Stimulated activated CD8-positive, alpha-beta memory T cell treated with anti-CD3 and anti-CD28 coated beads, Interleukin-4, amount 100 ng/mL, for 1 hour (primary cell): ENCODE measurements at places on chromosomes 4 and X.

DNA sequence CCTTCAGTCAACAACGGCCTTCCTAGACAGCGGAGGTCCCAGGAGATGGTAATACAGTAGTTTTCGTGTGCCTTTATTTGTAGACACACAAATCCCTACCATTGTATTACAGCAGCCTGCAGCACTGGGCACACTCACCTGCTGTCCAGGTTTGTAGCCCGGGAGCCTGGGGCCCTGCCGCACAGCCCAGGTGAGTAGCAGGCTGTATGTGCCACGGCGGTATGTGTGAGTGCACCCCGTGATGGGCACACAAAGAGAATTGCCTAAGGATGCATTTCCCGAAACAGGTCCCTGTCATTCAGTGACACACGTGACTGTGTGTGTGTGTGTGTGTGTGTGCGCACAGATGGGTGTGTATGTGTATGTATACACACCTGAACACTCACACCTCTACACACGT is 8.1 kb upstream of the SLC25A6 start:
- no peak for DNase-seq

DNA sequence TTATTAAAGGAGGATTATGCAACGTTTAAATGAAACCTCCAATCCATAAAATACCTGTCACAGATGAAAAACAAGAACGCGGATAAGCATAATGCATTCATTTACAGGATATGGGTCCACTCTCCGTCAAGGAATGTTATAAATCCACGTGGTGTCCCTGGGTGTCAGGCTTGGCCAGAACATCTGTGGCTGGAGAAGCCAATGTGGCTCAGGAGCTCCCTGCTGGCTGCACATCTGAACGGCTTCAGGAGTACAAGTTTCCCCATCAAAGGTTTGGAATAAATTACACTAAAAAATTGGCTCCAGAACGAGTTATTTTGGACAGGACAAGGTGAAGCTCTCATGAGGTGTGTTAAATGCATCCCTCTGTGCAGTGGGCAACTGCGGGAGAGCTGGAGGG is 87.8 kb upstream of the LEF1 start:
- no peak for DNase-seq

- DNase-seq, result no peak
Measured at GRCh38 chr4:10182446-10183424, 66.1 kb upstream of the WDR1 start.

GRCh38 chr4:3060946-3061345 is 13.4 kb downstream of the HTT-AS start:
- DNase-seq, result no peak

GRCh38 chr4:83082777-83083176 is 31.8 kb downstream of the PLAC8 start:
- no peak for DNase-seq

DNA sequence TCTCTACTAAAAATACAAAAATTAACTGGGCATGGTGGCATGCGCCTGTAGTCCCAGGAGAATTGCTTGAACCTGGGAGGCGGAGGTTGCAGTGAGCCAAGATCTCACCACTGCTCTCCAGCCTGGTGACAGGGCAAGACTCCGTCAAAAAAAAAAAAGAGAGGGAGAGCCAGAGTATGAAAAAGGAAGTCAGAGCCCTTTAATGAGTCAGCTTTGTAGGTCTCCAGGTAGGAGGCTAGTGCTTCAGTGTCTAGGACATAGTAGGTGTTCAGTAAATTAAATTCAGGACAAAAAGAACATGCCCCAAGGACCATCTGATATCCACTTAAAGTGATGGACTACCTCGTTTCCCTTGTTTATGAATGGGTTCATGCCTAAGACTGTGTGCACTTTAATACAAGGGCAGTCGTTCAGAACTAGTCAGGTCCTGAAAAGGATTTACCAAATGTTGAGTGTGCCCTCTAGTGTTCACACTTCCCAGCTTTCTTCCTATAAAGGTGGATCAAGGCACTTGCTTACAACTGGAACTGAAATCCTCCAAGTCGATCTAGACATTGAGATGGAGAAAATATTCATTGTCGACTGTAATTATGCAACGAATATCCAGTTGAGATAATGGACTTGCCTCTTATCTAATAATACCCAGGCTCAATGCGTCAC is 29.0 kb downstream of the F9 start:
- DNase-seq, result no peak

GRCh38 chr4:36313301-36313700 is 31.9 kb downstream of the DTHD1 start:
- no peak for DNase-seq

DNA sequence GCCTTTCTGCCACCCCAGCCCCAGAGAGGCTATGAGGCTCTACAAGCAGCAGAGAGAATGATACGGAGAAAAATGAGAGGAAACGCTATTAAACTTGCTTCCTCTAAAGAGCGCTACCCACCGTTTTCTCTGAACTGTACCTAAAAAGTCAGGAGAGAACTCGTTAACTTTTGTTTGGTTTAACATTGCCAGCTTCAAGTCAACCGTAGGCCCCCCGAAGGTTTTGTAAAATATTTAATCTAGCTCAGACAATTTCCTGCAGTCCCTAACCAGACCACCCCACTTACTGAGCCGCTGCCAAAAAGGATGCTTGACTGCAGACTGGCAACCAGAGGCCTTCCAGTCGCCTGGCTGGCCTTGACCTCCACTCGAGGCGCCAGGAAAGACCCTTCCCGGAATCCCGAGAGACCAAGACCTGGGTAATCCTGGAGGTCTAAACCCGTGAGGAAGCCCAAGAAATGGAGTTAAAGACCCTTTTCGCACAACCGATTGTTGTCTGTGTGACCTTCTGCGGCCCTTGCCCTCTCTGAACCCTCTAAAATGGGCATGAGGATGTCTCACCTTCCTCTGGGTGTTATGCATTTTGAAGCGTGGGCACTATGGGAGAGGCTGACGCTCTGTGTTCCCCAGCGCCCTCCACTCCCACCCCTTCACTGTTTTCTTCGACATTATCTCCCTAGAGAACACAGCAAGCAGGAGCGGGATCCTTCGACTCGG is 86.3 kb downstream of the BCOR start:
- no peak for DNase-seq

DNA sequence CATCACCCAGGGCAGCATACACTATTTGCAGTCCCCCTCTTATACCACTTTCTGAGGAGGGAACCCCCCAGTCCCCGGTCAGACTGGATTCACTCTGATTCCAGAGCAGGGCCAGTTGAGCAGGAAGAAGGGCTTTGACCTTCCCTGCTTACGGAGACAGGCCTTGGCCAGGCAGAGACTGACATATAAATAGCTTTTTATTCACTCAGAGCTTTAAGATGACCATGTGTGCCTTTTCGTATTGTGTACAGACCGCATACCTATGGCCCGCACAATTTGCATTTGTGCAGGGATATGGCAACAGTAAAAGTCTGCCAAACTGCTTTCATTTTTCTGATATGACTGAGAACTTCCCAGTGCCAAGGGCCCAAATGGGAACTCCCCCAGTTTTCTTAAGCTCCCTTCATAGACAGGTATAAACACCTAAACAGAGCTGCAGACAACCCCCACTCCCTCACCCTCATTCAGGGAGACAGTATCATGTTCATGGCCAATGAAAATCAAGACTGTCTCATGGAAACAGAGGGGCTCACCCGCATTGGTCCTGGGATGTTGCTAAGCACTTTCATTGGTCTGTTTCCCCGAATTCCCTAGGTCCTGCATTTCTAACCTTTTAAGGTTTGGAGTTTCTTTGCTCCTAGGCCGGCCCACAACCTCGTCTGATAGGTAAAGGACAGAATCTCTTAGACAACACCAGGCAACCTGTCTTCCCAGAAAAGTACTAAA is 86.0 kb downstream of the RTL5 start:
- DNase-seq, result no peak

DNA sequence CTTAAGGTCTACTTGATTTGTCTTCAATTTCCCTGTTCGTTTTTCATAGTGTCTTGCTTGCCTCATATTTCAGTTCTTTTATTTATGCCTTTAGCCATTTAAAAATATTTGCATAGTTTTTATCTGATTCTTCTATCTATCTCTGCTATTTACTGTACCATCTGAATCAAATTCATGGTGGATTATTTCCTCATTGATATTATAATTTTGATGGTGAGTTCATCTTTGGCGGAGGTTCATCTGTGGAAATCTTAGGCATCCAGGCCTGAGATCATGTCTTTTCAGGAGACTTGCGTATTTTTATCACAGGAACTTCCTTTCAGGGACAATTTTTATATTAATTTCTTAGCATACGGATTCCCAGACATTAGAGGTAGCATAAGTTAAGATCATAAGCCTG is 275.2 kb downstream of the STPG2 start:
- no peak for DNase-seq

- DNase-seq, result no peak
Measured at GRCh38 chrX:154470434-154470833, 8.6 kb downstream of the LAGE3 start.

DNA sequence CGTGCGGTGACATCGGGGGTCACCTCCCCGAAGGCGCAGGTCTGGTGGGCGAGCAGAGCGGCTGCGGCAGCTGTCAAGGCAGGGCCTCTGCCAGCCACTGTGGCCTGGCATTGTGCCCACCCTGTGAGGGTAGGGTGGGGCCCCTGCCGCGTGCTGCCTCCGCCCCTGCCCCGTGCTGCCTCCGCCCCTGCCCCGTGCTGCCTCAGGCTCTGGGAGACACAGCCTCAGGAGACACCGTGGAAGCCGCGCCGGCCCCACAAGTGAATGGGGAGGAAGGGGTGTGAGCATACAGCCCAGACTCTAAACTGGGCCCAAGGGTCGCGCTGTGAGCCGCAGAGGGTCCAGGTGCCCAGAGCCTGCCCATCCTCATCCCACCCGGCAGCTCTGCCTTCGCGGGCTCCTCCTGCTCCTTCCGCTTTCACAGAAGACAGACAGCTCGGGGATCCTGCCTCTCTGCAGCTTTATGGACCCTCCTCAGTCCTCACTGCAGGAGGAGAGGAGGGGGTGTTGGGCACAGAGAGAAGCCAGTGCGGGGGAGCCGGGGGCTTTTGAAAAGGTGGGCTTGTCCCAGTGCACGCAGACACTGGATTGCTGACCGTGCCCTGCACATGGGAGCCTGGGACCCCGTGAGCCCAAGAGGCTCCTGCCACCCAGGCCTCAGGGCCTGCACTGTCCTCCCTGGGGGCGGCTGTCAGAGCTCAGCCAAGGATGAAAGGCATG is 27.4 kb downstream of the PCGF3 start:
- no peak for DNase-seq

- DNase-seq, result no peak
Measured at GRCh38 chr4:152540293-152540674, 4.4 kb upstream of the FBXW7 start.

DNA sequence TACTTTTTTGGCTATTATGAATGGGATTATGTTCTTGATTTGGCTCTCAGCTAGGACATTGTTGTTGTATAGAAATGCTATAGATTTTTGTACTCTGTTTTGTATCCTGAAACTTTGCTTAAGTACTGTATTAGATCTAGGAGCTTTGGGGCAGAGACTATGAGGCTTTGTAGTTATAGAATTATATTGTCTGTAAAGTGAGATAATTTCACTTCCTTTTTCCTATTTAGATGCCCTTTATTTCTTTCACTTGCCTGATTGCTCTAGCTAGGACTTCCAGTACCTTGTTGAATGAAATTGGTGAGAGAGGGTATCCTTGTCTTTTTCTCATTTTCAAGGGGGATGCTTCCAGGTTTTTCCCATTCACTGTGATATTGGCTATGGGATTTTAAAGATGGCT is 28.1 kb downstream of the ADAM29 start:
- DNase-seq, result no peak

- no peak for DNase-seq
Measured at GRCh38 chrX:135200297-135200696, 29.1 kb upstream of the CT55 start.

DNA sequence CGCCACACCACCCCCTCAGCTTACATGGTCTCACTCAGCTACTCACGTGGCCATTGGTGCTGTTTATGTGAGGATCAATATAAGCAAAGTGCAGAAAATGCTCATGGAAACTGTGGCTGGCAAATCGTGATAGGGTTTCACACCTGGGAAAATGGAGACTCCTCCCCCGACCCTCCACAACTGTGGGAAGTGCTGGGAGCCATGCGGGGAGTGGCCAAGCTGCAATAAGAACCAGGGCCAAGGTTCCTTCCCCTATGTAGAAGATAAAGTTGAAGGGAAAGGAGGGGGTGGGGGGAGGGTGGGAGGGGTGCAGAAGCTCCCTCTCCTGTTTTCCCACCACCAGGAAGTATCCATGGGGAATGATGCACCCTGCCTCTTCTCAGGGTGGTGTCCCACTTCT is 145.5 kb upstream of the MAMLD1 start:
- no peak for DNase-seq

DNA sequence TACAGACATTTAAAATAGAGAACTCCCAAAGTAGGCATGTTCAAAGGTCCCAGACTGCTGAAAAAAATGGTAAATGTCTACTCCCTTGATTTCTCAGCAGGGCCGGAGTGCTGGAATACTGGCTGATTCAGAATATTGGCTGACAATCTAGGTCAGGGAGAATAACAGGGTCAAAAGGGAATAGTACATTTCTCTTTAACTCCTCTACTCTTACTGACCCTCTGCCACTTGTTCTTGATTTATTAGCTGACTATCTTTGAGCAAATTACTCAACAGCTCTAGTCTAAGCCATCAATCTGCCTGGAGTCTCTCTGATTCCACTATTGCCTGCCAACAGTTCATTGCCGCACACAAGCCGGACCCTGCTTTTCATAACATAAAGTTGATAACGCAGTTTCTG is 19.7 kb upstream of the NWD2 start:
- DNase-seq, result no peak

- DNase-seq, result no peak
Measured at GRCh38 chr4:86891762-86892635, at the start of gene C4orf36. TSS of gene C4orf36 (minus strand) at chr4:86892422. CDS start at chr4:86891520, 902 bp downstream.

GRCh38 chrX:41909068-41909467 is 14.3 kb downstream of the CASK start:
- no peak for DNase-seq

DNA sequence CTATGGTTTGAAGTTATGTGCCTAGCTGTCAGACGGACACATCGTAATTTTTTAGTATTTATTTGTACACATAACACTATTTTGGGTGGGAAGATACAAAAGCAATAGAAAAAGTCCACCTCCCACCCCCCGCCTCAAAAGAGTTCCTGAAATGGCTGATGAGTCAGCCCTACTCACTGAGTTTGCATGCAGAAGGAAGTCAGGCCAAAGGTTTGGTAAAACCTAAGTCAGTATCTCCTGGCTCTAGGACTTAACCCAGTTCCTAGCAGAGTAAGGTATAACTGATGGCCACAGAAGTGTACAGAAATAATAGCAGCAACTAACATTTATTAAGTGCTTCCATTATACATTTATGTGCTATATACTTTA is 2.9 kb upstream of the KLHL2 start:
- DNase-seq, result no peak

DNA sequence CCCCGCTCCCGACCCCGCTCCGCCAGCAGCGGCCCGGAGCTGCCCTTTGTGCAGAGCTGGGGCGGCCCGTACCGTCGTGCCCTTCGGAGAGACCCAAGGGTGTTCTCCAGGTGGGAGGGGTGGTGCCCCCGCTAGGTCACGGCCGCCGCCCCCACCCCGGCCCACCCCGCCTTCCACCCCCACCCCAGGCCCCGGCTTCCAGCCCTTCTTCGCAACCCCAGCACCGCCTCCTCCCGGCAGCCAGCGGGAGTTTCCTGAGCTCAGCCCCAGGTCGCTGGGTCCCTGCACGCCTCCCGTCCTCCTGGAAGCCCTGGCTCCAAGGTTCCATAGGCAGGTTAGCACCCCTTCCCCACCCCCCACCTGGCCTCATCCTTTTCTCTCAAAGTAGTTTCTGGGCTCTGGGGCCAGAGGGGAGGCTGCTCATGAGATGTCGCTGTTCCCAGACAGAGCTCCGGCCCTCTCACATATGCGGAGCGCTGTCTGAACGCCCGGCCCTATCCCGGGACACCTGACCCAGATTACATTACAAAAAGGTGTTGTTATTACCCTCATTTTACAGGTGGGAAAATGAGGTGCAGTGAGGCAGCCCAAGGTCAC is 25.2 kb upstream of the FGFR3 start:
- no peak for DNase-seq
